Uterus (tissue), 4 donors: ENCODE measurements at places on chromosomes 3 and 15. TPM values are rescaled to one million over a fixed set of nuclear protein-coding genes. Genes with fewer than 3 reads are reported as not detected.

P2RY13 gene
- 1.2 TPM for total RNA-seq

MCF2L2 gene
- total RNA-seq, result 4.1 TPM

DNA sequence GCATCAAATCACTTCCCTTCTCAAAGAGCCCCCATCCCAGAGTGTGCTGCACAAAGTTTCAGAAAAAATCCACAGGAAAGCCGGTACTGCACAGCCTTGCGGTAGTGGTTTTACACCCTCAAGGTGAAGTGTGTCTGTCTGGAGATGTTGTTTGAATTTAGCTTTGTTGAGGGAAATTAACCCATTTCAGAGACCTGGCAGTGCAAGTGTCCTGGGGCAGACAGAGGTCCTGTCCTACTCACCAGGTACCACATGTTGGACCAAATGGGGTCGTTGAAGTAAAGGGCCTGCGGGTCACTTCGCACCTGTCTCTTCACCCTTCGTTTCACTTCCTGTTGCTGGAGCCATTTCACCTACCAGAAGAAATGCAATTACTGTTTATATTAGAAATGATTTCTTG is 57.8 kb downstream of the PCSK6 start:
- DNase-seq, result no peak

DNA sequence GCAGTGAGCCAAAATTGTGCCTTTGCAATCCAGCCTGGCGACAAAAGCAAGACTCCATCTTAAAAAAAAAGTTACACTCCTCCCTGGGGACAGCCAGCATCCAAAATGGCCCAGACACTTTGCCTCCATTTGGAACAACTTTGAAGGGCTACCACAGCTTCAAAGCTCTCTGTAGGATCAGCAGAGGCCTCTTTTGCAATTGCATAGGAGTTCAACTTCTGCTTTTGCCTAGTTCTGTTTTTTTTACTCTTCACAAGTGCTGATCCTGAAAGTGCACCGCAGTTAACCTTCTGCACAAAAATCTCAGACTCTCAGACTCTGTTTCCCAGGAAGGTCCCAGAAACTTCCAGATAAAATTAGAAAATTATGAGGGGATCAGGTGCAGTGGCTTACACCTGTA is 25.2 kb upstream of the SLC4A7 start:
- DNase-seq, result no peak

DNA sequence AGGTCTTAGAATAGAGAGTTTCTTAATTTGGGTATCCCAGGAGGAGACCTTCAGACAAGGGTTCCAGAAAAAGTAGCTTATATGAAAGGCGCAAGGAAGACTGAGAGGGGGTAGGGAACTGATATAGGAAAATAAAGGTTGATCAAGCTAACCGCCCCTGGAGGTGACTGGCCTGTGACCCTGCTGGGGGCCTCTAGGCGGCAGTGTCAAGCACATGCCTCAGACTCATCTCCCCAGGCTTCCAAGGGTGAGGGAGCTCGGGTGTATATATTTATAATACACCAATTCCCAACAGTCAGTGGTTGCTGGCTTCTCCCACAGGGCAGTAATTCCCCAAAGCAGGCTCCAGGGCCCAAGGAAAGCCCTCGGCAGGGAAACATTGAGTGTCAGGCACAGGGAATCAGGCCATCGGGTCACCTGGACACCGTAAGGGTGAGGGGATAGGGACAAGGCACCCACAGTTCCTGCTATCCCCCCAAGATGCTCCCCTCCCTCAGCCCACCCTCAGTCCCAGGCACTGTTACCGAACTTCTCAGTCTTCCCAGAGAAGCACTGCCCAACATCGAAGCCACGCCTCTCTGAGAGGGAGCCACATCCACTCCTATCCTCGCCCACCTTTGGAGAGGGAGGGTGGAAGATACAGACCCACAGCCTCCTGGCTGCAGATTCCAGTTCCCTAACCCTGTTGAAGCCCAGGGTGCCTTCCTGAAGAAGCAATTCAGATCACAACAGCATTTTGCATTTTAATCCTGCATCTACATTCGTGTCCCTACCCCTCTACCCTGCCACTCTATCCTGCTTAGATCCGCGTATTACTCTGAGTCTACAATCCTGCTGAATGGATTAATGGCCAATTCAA is 19.5 kb upstream of the CAV3 start:
- DNase-seq, result no peak

GRCh38 chr15:42490291-42490670 is 660 bp downstream of the ZNF106 start:
- DNase-seq, result no peak

GRCh38 chr3:183038221-183038620 is 57.9 kb upstream of the DCUN1D1 start:
- DNase-seq, result no peak

GRCh38 chr15:80659375-80659774 is 35.7 kb upstream of the ABHD17C start:
- DNase-seq, result no peak

DNA sequence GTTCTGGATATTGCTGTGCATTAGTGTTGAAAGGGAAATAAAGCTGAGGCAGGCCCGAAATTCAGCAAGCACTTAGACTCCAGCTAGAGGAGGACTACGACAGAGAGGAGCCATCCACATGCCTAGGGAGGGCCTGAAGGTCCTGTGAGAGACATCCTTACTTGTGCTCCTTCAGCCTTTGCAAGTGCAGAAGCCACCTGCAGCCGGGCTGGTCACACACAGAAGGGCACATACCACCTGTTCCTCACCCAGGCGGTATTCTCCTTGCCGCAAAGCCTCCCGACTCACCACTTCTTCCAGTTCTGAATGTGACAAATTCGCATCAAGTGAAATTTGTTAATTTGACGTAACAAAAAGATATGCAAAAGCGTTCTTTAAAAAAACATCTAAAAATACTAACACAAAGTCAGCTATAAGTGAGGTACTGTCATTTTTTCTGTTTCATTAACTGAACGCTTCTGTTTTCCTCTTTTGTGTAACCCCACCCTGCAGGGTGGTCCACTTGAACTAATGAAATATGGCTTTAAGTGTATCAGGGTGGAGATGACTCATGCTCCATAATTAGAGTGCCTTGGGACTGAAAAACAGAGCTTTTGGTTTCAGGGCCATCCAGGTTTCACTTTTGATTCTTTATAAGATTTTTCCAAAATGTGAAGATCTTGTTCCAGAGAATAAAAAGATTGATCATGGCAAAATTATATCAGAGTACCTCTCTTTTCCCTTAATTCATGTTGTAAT is 467.9 kb upstream of the ATP11B start:
- no peak for DNase-seq
